ENCODE measurements at places on chromosomes 5 and 9. TPM values are rescaled to one million over a fixed set of nuclear protein-coding genes. Genes with fewer than 3 reads are reported as not detected.

The CSF2 gene
- 1.0 TPM for total RNA-seq

The RNF183 gene
- total RNA-seq: 0.43 TPM

The TGFBI gene
- 401 TPM for total RNA-seq

DNA sequence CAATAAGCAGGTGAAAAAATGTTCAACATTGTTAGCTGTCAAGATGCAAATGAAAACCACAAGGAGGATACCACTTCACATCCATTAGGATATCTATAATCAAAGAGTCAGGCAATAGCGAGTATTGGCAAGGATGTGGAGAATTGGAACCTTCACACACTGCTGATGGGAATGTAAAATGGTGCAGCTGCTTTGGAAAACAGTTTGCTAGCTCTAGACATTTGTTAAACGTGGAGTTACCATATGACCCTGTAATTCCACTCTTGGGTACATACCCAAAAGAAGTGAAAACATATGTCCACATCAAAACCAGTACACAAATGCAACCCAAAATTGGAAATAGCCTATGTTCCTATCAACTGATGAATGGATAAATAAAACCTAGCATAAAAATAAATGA is 37.4 kb downstream of the SCAMP1 start:
- no peak overlapping the region for H3K27ac ChIP-seq
- no peaks in the 10 kb centered on the region for H3K36me3 ChIP-seq
- no peaks in the 10 kb centered on the region for H3K27me3 ChIP-seq
- no peak for DNase-seq
- no peaks in the 10 kb centered on the region for H3K4me1 ChIP-seq

GRCh38 chr5:122844136-122844909 is 1.1 kb upstream of the SNX24 start:
- H3K27me3 ChIP-seq: no peaks in the 10 kb centered on the region
- peaks cover 27% of the 10 kb centered on the region for H3K4me1 ChIP-seq
- no peaks in the 10 kb centered on the region for H3K36me3 ChIP-seq
- H3K27ac ChIP-seq: peak overlapping the region; percentile 94
- peak; percentile 44 for DNase-seq

- H3K4me3 ChIP-seq: peak overlapping the region; percentile 75
- peaks cover 15% of the 10 kb centered on the region for H3K4me1 ChIP-seq
- peaks cover 10% of the 10 kb centered on the region for H3K27me3 ChIP-seq
- DNase-seq: no peak
- H3K27ac ChIP-seq: peak overlapping the region; percentile 99
Measured at GRCh38 chr9:99818500-99818899, 3.2 kb upstream of the NR4A3 start.

GRCh38 chr9:116423149-116423548 is 264.0 kb upstream of the TRIM32 start:
- no peaks in the 10 kb centered on the region for H3K36me3 ChIP-seq
- no peak for DNase-seq
- peaks cover 3% of the 10 kb centered on the region for H3K4me1 ChIP-seq

GRCh38 chr5:149313151-149313841 is 32.0 kb upstream of the GRPEL2 start:
- no peak overlapping the region for H3K4me3 ChIP-seq

DNA sequence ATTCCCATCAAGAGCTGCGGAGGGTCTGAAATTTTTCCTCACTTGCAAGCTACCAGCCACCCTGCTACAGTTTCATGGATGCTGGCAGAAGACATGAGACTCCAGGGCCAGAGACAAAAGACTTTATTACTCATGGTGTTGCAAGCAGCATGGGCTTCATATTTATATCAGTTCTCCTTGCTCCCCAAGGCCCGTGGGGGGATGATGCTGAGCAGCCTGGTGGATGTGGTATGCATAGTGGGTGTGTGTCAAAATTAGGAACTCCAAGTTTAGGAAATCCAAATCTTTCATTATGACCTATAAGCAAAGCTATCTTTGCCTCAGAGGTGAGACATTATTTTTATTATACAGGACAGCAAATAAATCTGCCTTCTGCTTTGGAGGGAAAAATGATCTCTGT is 105.7 kb upstream of the ALDH1B1 start:
- no peak for DNase-seq
- no peak overlapping the region for H3K27ac ChIP-seq

DNA sequence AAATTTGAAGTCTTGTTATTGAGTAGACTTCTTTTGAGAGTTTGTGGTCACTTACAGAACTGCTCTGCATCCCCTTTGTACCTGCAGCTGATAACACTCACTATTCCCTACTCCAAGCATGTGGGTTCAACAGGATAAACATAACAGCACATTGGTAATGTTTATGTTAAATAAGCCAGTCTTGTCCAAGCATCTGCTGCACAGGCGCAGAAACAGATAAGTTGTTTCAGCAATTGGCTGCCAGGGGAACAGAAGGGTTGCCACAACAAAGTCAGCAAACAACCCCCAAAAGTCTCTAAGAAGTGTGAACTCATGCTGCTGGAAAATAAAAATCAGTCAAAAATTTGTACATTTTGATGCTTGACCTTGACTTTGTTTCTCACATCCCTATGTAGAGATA is 174.6 kb downstream of the GDNF start:
- no peaks in the 10 kb centered on the region for H3K36me3 ChIP-seq
- H3K4me3 ChIP-seq: no peak overlapping the region
- H3K27me3 ChIP-seq: no peaks in the 10 kb centered on the region
- H3K4me1 ChIP-seq: peaks cover 19% of the 10 kb centered on the region
- no peak for DNase-seq

GRCh38 chr5:75067434-75067833 is 15.1 kb upstream of the GCNT4 start:
- H3K4me1 ChIP-seq: no peaks in the 10 kb centered on the region
- no peaks in the 10 kb centered on the region for H3K36me3 ChIP-seq
- DNase-seq: no peak
- H3K27ac ChIP-seq: no peak overlapping the region

GRCh38 chr5:43609752-43610151 is 6.8 kb downstream of the NNT start:
- no peaks in the 10 kb centered on the region for H3K36me3 ChIP-seq
- H3K4me1 ChIP-seq: no peaks in the 10 kb centered on the region
- no peaks in the 10 kb centered on the region for H3K27me3 ChIP-seq
- H3K27ac ChIP-seq: no peak overlapping the region
- DNase-seq: no peak
